ENCODE measurements at places on chromosomes 13 and 19.

GRCh38 chr13:92896842-92897241 is 329.8 kb upstream of the GPC6 start:
- no peak for DNase-seq

GRCh38 chr13:60090574-60090973 is 73.2 kb downstream of the DIAPH3 start:
- no peak for DNase-seq

DNA sequence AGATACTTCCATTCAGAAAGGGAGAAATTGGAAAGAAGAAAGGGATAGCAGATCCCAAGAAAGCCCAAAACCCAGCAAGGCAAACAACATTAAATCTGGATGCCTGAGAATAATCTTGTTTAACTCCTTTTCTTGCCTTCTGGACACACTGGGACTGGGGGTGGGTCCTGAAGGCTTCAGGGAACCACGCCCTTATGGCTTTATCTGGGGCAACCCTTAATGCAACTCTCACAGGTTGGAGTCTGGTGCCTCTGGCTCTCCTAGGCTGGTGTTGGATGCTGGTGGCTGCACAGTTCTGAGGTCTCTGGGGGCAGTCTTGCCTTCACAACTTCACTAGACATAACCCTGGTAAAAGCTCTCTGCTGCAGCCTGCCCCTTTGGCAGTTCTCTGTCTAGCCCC is 27.9 kb downstream of the PAN3 start:
- no peak for DNase-seq

GRCh38 chr13:21557995-21558394 is 46.0 kb downstream of the MICU2 start:
- DNase-seq = peak; percentile 28

- DNase-seq = no peak
These were observed 184.2 kb downstream of the OXGR1 start for GRCh38 chr13:96810104-96810503.

- DNase-seq = peak; percentile 36
These were observed 9.4 kb downstream of the C19orf81 start for GRCh38 chr19:50658441-50659317.

DNA sequence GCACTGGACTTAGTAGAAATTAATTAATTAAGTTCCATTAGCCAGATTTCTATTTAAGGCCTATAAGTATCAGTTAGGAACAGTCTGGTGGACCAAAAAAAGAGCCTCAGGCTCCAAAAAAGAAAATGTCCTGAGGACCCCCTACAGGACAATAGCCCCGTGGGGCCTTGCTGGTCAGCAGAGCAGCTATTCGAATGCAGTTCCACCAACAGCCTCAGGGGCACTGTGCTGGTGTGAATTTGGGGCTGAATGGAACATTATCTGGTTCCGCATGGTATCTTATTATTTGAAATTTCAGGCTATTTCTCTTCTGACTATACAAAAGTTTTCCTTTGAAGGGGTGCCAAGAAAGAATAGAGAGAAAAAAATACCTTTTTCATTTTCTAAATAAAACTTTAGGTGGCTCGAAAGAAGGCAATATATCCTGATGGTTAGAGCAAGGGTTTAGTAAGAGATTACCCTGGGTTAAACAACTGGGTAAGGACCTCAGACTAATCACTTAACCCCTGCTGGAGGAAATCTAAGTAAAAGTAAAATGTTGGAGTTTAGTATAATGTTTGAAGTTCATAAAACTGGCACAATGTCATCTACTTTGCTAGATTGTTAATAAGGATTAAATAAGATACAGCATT is 147.2 kb downstream of the MIPEP start:
- no peak for DNase-seq

DNA sequence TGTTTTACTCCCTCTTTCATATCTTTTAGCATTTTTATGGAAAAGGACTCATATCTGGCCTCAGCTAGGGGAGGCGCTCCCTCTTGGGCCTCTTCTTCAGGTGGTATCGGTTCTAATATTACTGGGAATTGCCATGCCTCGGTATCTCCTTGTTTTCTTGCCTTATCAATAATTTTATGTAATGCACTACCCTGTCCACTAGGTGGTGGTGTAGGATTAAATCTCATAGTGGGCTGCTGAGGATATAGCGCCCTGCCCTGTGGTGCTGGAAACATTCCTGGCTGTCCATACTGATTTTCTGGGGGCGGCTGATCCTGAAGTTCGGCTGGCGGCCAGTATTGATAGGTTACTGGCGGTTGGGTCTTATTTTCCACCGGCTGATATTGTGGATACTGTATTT is 35.8 kb downstream of the ZNF420 start:
- no peak for DNase-seq

- DNase-seq = peak; percentile 72
These were observed 55.0 kb upstream of the EEF1AKMT1 start for GRCh38 chr13:20828539-20829364.

GRCh38 chr13:108276060-108276459 is 6.5 kb downstream of the TNFSF13B start:
- DNase-seq = no peak

GRCh38 chr13:95641291-95642027 is 3.0 kb downstream of the DZIP1 start:
- no peak for DNase-seq

- no peak for DNase-seq
These were observed 16.4 kb downstream of the PLEKHF1 start for GRCh38 chr19:29681422-29682235.

GRCh38 chr19:52219611-52220010 is 29.8 kb downstream of the PPP2R1A start:
- DNase-seq = no peak

GRCh38 chr19:35135389-35135909 is 590 bp upstream of the LGI4 start:
- peak; percentile 60 for DNase-seq

DNA sequence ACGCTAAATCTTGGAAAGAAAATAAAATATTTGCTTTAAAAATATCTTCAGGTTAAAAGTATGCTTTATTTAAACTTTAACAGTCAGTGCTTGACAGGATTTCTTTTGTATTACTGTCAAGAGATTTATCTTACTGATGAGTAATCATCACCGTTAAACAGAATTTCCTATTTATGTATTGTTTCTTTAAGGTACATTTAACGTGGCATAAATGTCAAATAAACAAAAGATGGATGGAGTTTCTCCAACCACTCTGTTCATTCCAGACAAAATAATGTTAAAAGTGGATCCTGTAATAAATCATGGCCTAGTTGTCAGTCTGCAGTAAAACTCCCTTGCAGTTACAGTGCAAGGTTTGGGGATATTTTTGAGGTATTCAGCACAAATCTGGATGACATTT is 298.3 kb downstream of the DIAPH3 start:
- DNase-seq = no peak

DNA sequence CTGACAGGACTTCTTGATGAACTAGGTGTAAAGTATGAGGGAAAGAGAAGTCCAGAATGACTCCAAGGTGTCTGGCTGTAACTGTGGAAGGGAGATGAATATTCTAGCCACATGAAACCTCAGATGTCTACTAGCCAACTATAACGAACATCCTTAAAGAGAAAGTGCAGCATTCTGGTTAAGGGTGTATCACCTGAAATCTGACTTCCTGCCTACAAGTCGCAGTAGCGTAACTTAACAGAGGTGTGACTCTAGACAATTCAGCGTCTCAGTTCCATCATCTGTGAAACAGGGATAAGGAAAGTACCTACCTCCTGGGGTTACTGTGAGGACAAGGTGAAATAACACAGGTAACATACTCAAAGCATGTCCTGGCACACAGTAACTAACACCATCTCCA is 145.7 kb upstream of the FBXL3 start:
- peak; percentile 2 for DNase-seq

- no peak for DNase-seq
These were observed 630.2 kb downstream of the UQCRFS1 start for GRCh38 chr19:28582796-28583195.

DNA sequence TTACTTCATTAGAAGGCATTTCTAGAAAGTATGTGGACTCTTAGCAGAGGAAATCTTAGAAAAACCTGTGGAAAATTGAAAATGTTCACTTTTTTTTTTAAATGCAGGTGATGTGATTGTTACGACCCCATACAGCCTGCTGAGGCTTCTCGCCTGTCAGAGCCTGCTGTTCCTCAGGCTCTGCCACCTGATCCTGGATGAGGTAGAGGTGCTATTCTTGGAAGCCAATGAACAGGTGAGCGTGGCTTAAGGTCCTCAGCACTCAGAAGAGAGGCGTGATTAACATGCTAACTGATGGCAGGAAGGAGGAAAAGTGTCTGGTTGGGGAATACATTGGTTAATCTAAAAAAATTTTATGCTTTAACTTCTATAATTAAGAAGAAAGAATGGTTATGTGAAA is 71.4 kb downstream of the SLC7A9 start:
- DNase-seq = no peak

DNA sequence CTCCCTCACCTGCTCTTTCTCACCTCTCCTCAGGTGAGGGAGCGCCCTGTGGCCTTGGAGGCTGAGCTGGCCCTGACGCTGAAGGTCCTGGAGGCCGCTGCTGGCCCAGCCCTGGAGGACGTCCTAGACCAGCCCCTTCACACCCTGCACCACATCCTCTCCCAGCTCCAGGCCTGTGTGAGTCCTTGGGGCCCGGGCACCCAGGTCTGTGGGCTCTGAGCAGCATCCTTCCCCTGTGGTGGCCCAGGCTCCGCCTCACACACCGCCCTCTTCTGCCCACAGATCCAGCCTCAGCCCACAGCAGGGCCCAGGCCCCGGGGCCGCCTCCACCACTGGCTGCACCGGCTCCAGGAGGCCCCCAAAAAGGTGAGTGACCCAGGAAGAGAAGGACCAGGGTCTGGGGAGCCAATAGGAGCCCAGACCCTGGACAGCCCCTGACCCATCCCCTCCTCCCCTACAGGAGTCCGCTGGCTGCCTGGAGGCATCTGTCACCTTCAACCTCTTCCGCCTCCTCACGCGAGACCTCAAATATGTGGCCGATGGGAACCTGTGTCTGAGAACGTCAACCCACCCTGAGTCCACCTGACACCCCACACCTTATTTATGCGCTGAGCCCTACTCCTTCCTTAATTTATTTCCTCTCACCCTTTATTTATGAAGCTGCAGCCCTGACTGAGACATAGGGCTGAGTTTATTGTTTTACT is 1.9 kb downstream of the IFNL1 start:
- DNase-seq = peak; percentile 50

DNA sequence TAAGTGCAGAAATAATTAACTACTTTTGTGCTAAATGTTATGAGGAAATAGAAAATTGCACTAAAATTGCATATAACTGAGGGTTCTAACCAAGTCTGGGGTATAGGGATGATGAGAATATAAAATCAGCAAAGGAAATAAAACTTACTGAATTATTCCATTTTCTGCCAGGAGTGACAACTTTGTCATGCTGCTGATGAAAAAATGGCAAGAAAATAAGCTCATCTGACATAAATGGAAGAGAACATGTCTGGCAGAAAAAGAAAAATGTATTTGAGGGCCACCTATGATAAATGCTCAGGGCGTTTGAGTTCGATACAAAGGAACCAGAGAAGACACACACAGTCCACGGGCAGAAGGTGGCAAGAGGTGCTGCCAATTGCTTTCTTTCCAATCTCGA is 78.2 kb downstream of the LHFPL6 start:
- DNase-seq = no peak

- DNase-seq = no peak
These were observed 1639.9 kb downstream of the EFNB2 start for GRCh38 chr13:104895521-104895920.

DNA sequence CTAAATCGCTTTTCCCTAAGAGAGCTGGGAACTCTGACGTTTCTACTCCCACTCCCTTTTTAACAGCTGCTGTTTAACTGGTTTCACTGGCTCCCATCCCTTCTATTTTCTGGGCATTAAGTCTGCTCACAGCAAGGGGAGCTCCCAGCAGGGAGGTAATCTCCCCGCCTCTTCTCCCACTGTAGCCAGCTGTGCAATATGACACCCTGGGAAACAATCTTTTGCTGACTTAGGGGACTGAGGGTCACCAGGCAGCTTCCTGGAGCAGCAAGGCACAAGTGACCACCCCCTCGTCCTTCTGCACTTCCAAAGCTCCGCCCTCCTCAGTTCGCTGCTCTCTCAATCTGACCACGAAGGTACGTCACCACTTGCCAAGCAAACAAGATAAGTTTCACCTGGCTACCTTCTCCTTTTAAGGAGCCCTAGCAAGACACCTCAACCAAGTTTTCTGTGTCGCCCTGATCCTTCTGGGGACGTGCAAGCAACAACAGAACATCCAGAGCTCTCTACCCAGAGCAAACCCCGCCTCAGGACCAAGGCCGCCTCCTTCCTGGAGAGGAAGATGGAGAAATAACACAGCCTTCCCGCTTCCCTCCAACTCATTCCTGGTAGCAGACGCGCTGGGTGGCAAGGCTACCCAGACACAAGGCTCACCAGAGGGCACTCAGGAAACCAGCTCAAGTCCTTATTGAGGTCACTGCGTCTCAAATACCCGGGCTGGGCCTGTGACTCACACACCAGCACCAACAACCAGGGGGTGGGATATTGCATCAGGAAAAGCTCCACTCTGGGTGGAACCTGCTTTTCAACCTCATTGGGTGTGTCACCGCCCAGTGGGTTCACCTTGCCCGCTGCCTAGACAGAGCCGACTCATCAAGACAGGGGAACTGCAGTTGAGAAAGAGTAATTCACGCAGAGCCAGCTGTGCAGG is 92.4 kb downstream of the STK24 start:
- peak; percentile 88 for DNase-seq

DNA sequence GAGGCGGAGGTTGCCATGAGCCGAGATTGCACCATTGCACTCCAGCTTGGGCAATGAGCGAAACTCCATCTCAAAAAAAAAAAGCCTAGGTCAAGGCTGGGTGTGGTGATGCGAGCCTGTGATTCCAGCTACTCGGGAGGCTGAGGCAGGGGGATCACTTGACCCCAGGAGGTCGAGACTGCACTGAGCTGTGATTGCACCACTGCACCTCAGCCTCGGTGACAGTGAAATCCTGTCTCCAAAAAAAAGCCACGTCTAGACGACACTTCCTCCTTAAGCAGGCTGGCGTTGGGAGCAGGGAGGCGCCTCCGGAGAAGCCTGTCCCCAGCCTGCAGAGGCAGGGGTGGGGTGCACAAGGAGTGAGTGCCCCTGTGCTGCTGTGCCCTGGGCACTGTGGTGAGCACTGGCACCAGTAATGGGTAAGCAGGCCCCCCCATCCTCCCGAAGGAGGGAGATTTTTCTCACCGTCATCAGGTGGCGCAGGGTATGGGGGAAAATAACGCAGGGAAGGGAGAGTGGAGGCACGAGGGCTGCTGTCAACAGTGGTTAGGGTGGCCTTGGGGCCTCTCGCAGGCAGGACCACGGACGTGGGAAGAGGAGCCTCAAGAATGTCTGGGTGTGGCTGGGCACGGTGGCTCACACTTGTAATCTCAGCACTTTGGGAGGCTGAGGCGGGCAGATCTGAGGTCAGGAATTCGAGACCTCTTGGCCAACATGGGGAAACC is 706 bp downstream of the P2RY11 start:
- DNase-seq = peak; percentile 42
